Right cardiac atrium (tissue), 5 donors: ENCODE measurements at places on chromosomes 5 and 9. TPM values are rescaled to one million over a fixed set of nuclear protein-coding genes. Genes with fewer than 3 reads are reported as not detected.

TRIM7 gene
- 13.1 TPM for total RNA-seq

GGTA1 gene
- total RNA-seq: 24.2 TPM

NOXA1 gene
- total RNA-seq: 4.7 TPM

FAM153A gene
- total RNA-seq: 3.2 TPM

DNAJA1 gene
- total RNA-seq: 63.7 TPM

RASGRF2 gene
- total RNA-seq: 5.0 TPM

CER1 gene
- not detected for total RNA-seq

SPINK13 gene
- total RNA-seq: not detected

LHX6 gene
- total RNA-seq: 6.4 TPM

GRCh38 chr5:149912226-149912871 is 32.2 kb downstream of the PDE6A start:
- DNase-seq: no peak

DNA sequence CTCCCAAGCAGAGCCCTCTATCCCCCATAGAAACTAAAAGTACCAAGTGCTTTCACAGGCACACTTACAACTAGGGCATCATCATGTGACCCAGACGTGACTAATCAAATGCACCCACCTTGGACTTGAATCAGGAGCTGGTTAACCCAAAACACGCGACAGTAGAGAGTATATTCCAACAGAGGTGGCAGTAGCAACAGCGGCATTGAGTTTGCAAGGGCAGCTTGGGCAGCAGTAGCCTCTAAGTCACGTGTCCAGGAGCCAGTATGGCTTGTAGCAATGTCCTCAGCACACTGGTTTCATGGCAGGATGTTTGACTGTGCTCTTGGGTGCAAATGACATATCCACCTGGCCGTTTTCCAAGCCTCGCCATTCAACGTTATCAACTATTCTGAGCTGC is 73.4 kb upstream of the DNAH5 start:
- DNase-seq: no peak

GRCh38 chr5:4561403-4561802 is 578.7 kb upstream of the ADAMTS16 start:
- no peak for DNase-seq

- no peak for DNase-seq
Measured at GRCh38 chr5:142181547-142182163, 73.1 kb downstream of the NDFIP1 start.

DNA sequence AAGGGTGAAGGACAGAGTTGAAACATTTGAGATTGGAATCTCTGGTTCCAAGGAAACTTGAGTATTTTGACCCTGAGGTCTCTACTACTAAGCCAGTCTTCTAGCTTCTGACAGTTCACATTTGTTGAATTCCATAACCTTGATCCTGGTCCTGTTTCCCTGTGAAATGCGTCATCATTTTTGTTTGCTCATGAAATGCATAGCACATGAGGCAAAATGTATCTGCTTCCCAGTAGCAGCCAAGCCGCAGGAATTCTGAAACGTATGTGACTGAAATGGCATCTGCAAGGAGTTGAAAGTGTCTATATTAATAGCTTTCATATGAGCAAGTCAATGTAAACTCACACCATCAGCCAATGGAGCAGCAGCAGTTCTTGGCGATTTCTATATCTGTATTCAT is 307.9 kb downstream of the CSNK1G3 start:
- no peak for DNase-seq

DNA sequence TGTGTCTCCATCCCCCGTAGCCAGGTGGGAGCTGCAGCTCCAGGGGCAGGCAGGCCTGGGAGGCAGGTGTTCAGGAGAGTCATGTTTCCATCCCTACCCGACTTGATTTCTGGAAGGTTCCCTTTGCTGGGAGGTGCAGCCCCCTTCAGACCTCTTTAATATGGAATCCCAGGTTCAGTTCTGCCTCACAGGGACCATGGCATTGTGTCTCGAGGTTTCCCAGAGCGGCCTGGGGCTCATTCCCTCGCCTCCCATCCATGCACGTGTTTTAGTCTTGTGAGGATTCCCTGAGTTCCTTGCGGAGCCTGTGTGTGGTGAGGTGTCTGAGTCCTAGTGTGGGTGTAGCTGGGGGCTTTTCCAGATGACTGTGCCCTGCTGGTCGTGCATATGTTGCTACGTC is 16.5 kb upstream of the AHRR start:
- no peak for DNase-seq

DNA sequence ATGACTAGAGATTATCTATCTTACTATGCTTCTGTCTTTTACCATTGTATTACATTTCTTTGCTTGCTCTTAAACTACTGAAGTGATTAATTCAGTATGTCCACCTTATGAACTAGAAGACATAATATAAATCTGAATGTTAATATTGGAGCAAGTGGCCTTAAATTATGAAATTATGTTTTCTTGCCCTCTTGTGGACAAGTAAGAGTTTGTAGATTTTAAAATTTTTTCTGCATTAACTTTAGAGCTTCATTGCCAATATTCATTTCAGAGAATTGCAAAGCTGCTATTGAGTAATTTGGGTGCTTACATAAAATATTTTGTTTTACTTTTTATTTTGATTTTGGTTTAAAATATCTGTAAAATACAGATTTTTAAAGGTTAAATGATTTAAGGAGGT is 55.3 kb downstream of the RANBP17 start:
- no peak for DNase-seq

- DNase-seq: no peak
Measured at GRCh38 chr9:108569624-108570023, 286.2 kb downstream of the ACTL7B start.

GRCh38 chr5:167866797-167867196 is 424.6 kb upstream of the WWC1 start:
- DNase-seq: no peak

GRCh38 chr9:123834889-123835562 is 94.9 kb downstream of the DENND1A start:
- no peak for DNase-seq

DNA sequence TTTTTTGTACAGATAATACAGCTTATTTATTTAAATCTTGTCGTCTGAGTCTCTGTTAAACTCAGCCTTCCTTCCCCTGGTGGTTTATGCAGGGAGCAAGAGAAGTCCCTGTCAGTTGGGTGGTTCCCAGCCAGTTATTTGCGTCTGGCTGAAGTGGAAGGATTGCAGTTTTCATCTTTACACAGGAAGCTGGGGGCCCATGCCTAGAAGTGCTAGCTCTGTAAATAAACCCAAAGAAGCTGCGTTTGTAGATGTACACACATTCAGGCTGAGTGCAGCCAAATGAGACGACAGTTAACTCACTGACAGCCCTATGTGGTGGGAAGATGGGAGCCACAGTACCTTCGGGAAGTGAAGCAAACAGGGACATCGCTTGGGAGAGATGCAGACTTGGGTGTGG is 122.1 kb downstream of the SAXO1 start:
- no peak for DNase-seq

- DNase-seq: peak; percentile 75
Measured at GRCh38 chr9:112074250-112075008, 100.7 kb downstream of the SUSD1 start.

DNA sequence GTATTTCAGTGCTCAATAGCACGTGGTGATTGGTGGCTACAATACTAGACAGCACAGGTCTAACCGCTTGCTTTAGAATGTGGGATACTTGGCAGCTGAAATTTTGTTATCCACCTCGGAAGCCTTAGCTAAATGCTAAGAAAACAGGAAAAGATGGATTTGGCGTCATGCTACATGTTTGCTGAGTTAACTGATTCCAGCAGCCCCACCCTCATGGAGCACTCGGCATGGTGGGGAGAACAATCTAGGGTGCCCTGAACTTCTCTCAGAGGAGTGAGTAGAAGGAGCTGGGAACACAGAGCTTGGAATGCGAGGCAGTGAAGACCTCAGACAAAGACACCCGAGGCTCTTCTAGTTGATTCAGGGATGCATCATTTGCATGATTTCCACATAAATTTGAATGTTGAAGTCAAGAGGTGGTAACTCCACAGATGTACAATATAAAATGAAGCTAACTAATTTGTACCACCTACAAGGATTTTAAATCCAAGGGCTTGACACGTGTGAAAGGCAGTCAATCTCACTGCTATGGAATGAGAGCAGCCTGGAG is 145.1 kb upstream of the FSTL4 start:
- no peak for DNase-seq

- peak; percentile 88 for DNase-seq
Measured at GRCh38 chr9:126705767-126706697, 92.3 kb downstream of the LMX1B start.

DNA sequence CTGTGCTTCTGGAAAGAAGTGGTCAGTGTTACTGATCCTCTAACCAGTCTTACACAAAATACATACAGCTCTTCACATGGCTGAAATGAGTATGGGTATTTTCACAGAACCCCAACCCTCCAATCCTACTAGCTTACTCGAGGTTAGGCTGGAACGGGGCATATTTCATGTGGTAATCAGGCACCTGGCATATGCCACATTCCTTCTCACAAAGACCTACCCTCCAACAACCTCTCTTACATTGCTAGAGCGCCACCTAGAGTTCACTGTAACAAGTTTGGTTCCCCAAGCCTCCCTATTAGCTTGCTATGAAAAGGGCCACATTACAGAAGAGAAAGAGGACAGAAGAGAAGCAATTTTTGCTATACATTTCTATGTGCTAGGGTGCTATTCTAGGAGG is 597.3 kb downstream of the PRELID2 start:
- no peak for DNase-seq

DNA sequence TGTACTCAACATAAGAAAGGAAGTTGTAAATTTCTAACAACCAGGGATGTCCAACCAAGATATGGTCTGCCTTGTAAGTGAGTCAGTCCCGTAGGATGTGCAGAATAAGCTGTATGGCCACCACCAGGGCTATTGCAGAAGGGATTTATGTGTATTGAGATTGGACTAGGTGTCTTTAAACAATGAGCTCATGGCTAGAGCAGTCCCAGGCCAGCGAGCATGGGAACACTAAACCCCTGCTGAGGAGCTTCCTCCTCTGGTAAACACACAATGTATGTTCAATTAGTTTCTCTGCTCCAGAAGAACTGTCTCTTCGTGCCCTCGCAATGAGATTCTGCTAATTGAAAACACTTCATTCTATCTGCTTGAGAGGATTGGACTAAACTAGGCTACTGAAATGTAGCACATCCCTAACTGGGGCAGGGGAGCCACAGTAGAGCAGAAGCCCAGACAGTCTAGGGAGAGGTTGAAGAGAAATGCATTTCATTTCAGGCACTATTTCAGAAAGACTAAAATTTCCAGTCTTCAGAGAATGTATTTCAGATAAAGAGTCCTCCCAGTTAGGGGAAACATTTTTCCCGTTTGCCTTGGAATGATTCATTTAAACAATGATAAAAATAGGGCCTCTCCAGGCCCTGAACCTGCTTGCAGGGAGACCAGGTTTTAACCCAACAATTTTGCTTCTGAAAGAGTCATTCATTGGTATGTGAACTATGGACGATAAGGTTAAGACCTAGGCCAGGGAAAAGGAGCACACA is 154.7 kb downstream of the FAM114A2 start:
- DNase-seq: no peak

DNA sequence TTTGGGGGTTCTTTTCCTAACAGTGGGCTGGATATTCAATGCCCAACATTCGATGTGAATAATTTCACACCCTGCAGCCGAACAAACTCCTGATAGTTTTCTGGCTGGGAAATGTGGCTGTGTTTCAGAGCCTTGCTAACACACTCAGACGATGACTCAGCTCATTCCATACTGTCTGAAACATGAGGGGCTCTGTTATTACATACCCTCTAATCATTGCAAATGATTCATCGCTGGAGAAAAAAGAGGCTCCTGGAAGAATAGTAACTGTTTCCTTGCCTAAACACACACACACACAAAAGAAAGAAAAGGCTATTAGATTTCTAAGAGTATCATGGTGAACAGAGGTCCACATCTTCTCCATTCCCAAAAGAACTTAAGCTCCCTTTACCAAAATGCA is 75.8 kb downstream of the OXCT1 start:
- no peak for DNase-seq

DNA sequence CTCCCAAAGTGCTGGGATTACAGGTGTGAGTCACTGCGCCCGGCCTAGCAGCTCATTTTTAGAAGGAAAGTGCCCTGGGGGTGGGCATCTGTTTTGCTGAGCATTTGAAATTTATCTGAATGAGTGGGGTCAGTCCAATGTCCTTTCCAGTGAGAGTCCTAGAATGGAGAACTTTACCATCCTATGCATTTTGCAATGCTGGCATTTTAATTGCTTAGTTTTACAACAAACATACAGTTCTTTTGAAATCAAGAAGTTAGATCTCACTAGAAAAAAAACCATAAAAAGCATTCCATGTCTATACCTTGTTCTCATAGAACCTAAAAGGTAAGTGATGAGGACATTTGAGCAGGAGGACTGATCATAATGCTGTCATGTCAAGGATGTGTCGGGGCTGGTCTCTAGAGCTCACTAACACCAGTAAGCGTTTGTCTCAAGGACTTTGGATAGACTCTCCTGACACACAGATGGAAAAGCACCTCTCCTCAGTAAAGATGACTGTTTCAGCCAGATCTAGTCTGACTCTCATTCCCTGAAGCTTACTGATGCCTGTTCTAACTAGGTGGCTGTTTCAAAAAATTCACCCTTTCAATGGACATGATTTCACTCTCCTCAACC is 83.9 kb downstream of the DCP2 start:
- DNase-seq: no peak

DNA sequence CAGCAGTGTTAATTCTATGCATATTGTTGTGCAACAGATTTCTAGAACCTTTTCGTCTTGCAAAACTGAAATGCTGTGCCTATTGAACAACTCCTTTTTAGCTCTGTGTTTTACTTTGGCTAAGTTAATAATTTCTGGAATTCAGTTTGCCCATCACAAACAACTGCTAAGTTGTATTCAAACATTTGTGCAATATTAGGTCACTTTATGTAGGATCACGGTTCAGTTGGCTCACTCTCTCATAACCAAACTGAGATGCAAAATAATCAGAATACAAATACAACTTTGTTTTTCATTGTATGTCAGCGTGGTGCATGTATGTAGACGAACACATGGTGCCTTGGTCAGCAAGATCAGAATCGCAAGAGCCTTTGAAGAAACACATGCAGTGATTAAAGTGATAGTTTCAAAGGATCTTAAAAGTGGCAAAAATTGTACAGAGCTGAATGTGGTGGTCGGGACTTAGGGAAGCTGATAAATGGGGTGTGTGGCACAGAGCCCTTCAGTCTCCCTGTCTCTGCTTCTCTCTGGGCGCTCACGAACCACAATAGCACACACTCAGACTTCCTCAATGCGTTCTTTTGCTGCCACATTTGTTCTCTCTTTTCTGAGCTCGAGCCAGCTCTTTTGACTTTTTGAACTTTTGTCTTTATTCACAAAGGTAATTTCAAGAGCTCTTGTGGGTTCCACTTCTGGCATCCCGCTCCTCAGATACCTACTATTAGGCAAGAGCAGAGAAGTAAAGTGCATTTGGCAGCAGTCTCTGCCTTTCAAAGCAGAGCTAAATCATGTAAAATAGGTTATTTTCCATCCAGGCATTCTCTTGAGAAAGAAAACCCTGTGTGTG is 112.4 kb upstream of the CTSL start:
- DNase-seq: no peak
